ENCODE measurements at places on chromosomes 1 and 21.

DNA sequence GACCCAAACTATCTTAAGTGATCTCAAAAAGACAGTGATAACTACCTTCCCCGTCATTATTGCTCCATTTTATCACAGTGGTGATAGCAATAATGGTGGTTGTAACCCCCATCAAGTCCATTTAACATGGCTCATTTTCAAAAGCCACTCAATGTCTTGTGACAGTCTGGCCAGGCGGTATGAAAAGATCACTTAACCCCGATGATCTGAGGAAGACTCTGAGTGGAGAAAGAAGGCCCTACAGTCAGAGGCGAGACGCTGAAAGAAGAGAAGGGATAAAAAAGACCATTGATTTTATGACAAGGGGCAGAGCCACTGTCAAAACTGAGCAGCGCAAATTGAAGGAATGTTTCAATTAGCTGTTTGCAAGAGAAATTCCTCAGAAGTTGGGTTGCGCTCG is 417.2 kb upstream of the PBX1 start:
- no peak for DNase-seq

GRCh38 chr1:205488074-205488723 is 16.3 kb upstream of the CDK18 start:
- DNase-seq: peak; percentile 71

DNA sequence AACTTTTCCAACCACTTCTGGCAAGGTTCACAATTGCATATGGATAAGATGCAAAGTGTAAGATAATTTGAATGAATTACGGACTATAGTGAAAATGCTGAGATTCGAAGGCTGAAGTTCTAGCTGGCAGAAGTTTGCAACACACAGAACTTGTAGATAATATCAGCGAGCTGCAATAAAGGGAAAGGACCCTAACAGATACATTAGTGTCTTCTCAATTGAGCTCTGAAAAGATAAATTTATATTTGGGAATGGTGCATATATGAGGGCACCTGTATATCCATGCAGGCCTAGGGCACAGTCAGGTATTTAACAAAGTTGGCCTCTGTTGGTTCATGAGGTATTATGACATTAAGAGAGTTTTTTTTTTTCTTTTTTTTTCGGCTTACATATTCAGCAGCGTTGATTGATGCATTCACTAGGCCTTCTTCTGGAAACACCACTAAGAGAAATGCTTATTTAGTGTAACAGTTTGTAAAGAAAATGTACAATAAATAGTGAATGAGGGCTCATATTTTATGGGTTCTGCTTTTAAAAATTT is 2.2 kb downstream of the NFIA start:
- DNase-seq: no peak

- no peak for DNase-seq
Measured at GRCh38 chr1:66777831-66778230, 23.2 kb downstream of the INSL5 start.

GRCh38 chr1:224523676-224524075 is 89.1 kb upstream of the WDR26 start:
- DNase-seq: no peak

DNA sequence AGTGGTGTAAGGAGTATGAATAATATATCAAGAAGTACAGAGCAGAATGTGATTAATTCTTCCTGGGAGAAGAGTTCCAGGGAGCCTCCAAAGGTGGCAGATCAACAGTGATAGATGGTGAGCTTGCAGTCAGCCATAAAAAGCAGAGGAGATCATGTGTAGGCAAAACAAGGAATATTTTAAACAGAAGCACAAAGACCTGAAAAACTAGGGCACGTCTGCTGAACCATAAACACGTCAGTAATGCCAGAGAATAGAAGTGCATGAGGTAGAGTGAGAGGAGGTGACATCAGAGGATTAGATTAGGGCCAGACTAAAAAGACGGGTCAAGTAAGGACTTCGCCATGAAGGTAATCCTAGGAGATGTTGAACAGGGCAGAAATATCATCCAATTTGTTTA is 151.8 kb downstream of the EIF4G3 start:
- no peak for DNase-seq

All from activated CD8-positive, alpha-beta memory T cell treated with anti-CD3 and anti-CD28 coated beads for 24 hours (primary cell).